ENCODE measurements at places on chromosomes 12 and 14.

GRCh38 chr12:103912069-103912468 is 18.1 kb upstream of the HSP90B1 start:
- DNase-seq: no peak

DNA sequence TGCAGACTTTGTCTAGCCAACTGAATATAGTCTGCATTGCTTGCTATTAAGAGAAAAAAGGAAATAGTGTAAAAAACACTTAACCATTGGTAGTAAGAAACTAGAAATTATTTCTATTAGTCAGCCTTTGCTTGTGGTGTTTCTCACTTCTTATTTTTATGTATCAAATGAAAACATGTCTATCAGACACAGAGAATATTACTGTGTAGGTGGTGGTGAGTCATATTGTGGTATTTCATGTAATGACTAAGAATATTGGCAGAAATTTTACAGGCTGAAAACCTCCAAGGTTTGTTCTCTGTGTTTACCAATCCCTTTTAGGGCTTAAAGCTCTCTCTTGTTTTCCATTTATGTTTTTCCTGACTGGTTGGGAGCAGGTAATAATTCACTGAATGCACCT is 87.2 kb downstream of the DAAM1 start:
- DNase-seq: no peak

- DNase-seq: no peak
Observed at GRCh38 chr14:75238756-75239455, 39.7 kb upstream of the FOS start.

DNA sequence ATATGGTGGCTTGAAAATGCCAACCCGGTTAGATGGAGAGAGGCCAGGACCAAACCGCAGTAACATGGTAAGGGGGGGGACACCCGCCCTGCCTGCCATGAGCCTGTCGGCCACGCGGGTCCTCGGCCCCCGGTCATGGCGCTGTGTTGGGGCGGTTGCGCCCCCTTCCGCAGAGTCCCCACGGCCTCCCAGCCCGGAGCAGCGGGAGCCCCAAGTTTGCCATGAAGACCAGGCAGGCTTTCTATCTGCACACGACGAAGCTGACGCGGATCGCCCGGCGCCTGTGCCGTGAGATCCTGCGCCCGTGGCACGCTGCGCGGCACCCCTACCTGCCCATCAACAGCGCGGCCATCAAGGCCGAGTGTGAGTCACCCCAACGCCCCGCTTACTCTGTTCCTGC is 10.1 kb upstream of the CRIP2 start:
- no peak for DNase-seq

DNA sequence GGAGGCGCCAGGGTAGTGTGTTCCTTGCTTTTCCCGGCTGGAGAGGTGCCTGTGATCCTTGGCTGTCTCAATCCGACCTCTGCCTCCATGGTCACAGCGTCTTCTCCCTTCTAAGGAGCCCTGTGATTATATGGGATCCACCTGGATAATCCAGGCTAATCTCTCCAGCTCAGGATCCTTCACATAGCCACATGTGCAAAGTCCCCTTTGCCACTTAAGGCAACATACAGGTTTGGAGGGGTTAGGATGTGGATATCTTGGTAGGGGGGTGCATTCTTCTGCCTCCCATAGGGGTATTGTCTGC is 1.2 kb upstream of the HVCN1 start:
- no peak for DNase-seq

DNA sequence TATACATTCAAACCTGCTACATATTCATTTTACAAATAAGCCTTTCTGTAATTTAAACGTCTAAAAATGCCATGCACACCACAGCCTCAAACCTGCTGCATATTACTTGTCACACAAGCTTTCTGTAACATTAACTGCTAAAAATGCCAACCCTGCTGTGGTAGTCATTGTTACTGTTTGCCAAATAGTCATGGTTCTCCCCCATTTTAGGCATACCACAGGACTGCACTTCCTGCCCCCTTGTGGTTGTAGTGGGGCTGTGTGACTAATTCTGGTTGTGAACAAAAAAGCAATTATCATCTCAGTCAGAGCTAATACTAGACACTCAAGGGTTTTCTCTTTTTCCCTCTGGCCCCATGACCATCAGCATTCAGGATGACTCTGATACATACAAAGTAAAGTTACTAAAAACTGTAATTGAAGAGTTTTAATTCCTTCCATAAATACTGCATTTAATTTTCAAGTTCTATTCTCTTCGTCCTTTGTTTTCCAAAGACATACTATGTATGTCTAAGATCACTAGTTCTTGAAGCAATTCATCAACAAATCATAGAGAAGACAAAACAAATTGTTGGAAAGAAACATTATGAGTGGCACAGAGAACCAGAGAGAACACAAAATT is 5.7 kb upstream of the SLC35F4 start:
- no peak for DNase-seq

GRCh38 chr12:94126067-94126466 is 22.3 kb upstream of the PLXNC1 start:
- no peak for DNase-seq

DNA sequence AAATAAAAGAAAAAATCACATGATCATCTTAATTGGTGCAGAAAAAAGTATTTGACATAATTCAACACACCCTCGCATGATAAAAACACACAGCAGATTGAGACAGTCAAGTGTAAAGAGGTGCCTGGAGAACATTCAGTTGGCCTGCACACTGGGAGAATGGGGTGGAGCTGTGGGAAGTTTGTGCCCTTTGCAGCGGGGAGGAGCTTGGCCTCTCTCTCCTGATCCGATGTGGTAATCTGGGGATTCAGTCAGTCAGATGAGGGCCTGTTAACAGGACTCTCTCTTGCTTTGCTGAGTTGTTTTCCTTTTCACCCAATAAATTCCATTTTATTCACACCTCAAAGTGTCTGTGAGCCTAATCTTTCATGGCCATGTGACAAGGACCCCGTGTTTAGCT is 5.9 kb downstream of the SERPINA6 start:
- no peak for DNase-seq

GRCh38 chr14:74414403-74415114 is 11.5 kb downstream of the SYNDIG1L start:
- DNase-seq: no peak

- DNase-seq: no peak
Observed at GRCh38 chr12:41076114-41076513, 112.0 kb upstream of the PDZRN4 start.

DNA sequence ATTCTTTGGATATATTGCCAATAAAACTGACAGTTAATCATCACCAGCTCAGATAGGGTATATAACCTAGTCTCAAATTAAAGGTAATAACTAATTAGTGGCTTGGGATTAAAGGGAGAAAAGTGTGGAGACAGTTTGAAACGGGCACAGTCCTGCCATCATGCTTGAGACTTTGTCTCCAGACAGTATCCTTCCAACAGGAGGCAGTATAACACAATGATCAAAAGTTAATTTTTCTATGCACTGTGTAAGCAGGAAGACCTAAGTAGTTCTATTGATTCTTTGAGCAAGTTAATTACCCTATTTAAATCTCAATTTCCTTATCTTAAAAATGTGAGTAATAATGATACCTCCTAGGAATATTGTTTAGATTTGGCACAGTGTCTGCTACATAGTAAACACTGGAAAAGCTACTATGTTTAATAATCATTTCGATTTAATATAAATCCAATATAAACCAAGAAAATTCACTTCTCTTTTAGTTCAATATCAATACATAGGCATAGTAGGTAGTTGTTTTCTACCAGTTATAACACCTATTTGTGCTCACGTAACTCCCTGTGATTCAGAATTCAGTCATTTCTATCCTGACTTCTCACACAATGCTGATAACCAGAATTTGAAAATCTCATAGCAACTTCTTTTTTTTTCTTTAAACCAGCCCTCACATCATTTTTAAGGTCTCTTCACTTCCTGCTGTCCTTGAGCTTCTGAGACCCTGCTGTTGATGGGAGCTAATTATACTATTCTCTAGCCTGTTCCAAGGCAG is 53.7 kb downstream of the GALNT4 start:
- DNase-seq: no peak

DNA sequence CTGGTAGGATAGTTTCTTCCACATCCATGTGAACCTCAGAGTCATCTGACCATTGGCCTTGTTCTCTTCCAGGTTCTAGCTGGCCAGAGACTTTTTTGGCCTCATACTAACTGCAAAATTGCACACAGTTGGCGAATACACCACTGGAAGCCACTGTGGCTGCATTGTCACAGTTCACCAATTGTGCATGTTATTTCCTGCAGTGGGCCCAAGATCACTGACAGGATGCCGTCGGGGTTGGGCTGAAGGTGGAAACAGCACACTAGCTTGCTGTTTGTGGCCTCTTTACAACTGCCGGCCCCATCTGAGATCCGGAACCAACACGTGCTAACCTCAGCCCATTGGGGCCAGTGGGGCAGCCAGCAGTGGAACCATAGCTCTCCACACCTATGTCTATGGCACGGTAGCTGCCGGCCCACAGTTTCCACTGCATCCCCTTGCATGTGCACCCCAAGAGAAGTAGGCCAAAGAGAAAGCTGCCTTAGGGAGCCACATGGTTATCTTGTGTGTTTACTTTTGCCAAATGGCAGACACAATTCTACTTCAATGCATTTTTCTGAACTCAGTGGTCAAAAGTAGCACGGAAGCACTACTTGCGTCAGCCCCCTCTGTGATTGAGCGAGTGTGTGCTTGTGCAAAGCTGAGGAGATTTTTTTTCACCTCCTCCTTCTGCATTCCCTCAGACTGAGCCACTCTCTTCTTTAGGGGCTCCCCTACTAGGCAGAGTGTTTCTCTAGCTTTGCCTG is 464.0 kb downstream of the RAD51B start:
- DNase-seq: no peak

DNA sequence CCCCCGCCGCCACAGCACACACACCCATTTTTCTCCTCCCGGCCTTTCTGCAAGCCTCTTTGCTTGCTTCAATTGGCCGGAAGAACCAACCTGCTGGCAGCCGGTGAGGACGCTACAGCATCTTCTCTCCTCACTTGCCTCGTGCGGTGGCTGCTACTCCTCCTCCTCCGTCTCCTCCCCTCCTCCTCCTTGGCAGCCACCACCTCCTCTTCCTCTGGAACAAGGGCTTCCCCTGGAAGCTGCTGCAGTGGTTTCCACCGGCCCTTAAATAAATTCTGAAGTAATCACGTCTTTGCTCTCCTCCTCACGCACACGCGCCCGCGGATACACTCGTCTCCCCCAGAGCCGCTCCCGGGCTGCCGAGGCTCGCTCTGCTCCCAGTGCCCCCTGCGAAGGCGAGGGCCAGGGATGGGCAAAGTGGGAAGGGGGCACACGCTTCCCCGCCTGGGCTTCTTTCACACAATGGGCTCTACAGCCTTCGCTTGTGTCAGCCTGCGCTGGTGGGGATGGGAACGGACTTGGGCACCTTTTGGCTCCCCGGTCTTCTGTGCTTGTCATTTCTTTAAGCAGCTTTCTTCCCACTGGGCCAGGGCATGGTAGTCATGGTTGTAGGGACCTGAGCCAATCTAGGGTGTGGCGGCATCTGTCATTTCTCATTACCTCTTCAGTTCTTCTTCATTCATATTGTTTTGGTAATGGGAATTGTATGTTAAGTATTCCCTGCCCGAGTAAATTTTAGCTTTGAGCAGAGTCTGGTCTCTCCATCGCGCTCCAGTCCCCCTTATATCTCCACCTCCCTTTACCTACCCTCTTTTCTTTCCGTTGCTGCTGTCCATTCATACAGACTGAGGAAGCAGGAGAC is at the start of gene PPFIA2:
PPFIA2 (minus strand) TSS at position 161 of the 862 bp plus-strand sequence.
- no peak for DNase-seq

DNA sequence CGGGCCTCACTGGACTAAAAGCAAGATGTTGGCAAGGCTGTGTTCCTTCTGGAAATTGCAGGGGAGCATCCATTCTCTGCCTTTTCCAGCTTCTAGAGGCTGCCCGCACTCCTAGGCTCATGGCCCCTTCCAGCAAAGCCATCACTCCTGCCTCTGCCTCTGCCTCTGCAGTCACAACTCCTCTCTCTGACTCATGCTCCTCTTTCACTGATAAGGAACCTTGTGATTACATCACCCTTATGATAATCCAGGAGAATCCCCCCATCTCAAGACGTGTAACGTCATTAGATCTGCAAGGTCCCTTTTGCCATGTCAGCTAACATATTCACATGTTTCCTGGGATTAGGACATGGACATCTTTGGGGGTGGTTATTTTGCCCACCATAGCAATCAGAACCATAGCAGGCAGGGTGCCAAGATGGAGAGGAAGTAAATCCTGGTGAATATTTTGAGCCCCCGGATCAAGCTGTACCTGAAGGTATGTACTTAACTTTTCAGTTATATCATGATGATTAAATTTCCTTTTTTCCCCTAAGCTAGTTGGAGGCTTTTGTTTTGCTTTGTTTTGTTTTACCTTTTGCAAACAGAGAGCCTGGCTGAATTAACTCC is 123.6 kb downstream of the SCARB1 start:
- no peak for DNase-seq

DNA sequence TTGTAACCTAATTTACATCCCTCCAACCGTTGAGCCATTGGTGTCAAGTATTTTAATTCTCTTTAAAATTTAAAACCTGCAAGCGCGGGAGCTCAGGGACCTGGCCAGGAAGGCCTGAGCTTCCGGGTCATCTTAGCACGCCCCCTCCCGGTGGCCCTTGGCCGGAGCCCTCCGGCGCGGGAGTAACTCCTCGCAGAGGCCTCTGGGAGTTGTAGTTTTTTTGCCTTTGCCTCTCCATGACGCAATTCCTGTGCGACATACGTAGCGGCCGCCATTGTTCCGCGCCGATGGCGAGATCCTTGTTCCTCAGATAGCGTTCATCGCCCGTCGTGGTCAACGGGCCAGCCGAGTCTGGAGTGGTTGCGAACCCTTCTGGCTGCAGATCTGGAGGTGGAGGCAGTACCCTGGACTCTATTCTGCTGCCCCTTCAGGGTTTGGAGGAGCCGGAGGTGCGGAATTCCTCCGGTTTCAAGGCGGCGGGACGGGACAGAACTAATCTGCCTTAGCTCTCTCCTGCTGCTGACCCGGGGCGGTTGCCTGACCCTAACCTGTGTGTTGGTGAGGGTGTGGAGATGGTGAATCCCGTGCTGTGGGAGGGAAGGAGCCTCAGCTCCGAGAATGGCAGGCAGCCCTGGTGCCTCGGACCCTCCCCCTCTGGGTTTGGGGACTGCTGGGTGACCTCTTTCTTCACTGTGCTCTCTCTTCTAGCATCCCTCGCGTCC is at the start of gene ZNF268:
ZNF268 (plus strand) TSS at position 258 of the 722 bp plus-strand sequence. CDS start 503 bp downstream, outside the sequence.
- peak; percentile 73 for DNase-seq

- DNase-seq: peak; percentile 87
Observed at GRCh38 chr14:103056322-103057027, 874 bp downstream of the CDC42BPB start.

- no peak for DNase-seq
Observed at GRCh38 chr12:28202374-28203130, 12.3 kb downstream of the CCDC91 start.

- no peak for DNase-seq
Observed at GRCh38 chr14:22570132-22570949, 18.7 kb downstream of the DAD1 start.

DNA sequence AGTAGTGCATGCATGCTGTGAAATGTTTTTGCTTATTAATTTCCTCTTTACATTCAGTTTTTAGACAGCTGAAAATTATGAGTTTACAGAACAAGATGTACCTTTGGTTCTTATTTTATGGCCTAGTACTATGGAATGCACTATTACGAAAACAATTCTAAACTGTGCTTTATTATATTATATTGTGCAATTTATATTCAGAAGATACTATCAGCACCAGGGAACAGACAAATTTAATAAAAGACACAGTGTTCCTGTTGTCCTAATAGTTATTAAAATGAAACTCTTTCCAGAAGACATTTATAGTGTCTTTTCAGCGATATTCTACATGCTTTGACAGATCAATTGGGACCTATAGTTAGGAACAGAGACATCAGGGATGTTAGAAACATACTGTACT is 427.3 kb downstream of the BTG1 start:
- DNase-seq: no peak

GRCh38 chr14:35400648-35401421 is 3.7 kb downstream of the NFKBIA start:
- DNase-seq: no peak
